Amniotic epithelial cell (primary cell): ENCODE measurements at places on chromosomes 16 and 17.

DNA sequence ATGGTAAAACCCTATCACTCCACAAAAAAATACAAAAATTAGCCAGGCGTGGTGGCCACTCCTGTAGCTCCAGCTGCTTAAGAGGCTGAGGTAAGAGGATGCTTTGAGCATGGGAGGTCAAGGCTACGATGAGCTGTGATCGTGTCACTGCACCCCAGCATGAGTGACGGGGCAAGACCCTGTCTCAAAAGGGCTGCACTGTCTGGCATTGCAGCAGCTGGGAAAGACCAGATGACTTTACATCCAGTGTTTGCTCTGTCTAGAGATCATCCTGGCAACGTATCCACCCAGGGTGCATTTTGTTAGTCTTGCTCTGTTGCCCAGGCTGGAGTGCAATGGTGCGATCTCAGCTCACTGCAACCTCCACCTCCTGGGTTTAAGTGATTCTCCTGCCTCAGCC is 52.0 kb downstream of the MRM3 start:
- DNase-seq: no peak

DNA sequence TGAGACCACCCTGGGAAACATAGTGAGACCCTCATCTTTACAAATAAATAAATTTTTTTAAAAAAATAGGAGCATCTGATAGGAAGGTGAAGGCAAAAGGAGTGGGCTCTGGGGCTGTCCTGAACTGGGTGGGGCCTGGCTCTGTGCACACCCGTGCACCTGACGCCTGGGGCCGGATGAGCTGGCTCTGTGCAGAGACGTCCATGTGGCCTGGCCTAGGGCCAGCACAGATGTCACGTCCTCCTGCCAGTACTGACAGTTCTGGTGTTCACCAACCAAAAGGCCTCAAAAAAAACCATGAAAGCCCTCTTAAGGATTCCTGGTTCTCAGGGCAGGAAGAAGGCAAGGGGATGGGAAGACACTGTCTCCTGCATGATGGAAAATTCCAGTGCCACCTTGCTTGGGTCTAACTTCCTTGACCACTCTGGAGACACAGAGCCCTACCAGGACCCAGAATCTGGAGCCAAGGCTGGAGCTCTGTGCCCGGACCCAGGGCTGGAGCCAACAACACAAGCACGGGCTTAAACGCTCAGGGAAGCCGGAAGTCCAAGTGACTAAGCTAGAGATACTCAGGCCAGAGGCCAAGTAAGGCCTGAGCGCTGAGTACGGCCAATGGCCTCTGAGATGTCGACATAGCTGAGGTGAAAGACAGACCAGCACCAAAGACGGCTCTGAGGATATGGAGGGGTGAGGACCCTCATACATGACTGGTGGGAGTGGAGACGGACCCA is 32.9 kb downstream of the COPRS start:
- peak; percentile 43 for DNase-seq

DNA sequence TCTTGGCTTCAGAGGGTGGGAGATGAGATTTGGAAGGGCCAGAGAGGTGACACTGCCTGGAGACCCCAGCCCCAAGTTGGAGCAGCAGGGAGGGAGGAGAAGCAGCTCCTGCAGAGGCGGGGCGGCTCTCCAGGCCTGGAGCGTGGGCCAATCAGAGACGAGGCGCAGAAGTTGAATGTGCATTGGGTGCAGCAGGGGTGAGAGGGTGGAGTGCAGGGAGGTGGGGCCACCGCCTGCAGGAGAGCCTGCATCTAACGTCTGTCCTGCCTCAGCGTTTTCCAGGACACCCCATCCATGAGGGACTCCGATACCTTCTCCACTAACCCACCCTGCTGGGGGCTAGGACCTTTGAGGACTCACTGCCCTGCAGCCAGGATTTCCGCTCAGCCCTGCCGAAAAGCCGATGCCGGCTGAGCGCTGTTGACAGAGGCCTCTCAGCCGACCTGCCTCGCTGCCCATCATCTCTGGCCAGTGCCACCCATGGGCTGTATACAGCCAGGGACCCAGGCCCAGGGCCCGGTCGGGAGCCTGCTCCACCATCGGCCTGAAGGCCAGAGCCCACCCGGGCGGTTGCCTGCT is 146.2 kb downstream of the ENGASE start:
- no peak for DNase-seq

GRCh38 chr16:67992661-67993206 is 6.5 kb downstream of the DPEP2 start:
- DNase-seq: no peak

- DNase-seq: peak; percentile 13
Observed at GRCh38 chr16:74760007-74760767, 14.4 kb downstream of the FA2H start.

DNA sequence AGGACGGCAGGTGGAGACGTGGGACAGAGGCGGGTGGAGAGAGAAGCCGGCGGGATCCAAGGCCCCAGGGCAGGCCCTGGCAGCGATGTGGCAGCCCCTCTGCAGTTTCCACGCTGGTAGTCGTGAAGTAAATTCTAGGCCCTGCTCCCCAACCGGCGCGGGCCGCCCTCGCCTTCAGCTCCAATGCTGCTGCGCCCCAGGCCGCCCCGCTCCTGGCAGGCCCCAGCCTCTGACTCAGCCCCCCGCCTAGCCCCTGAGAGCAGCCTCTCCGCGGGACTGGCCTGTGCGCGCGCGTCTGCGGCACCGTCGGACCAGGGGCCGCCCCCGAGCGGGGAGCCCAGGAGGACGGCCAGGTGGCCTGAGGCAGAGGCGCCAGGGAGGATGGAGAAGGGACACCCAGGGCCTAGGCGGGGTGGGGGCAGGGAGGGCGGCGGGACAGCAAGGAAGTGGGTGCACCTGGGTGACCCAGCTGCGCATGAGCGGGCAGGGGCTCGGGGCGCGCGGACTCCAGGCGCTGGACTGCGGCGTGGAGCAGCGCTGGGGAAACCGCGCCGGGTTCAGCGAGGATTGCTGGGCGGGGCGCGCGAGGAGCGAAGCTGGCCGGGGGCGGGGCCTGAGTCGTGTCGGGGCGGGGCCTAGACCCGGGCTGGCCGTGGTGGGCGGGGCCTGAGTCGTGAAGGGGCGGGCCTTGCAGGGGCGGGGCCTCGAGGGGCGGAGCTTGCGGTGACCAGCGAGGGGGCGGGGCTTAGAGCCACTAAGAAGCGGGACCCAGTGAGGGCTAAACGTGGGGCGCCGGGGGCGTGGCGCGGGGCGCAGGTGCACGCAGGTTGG is 29.6 kb downstream of the ZNF778 start:
- DNase-seq: peak; percentile 52

GRCh38 chr17:34487626-34488025 is 91.8 kb upstream of the TMEM132E start:
- no peak for DNase-seq

GRCh38 chr17:81871387-81872230 is 472 bp upstream of the ARHGDIA start:
- DNase-seq: peak; percentile 69

GRCh38 chr17:48769009-48769675 is 40.6 kb upstream of the HOXB13 start:
- DNase-seq: no peak

GRCh38 chr17:73271072-73271471 is 9.4 kb upstream of the CPSF4L start:
- no peak for DNase-seq

- no peak for DNase-seq
Observed at GRCh38 chr16:74720579-74720978, 19.9 kb upstream of the MLKL start.
